ENCODE measurements at places on chromosomes 5 and 9. TPM values are rescaled to one million over a fixed set of nuclear protein-coding genes. Genes with fewer than 3 reads are reported as not detected.

The ACSL6 gene
- total RNA-seq: 0.13 TPM

The PIP5KL1 gene
- 2.1 TPM for total RNA-seq

The ZSWIM6 gene
- total RNA-seq: 5.8 TPM

The SERF1A gene
- total RNA-seq: 0.53 TPM

All from bronchial epithelial cell (primary cell).